SW 1271 (cell line): ENCODE measurements at places on chromosomes 2 and 18.

- no peak for DNase-seq
These were observed 903.7 kb downstream of the TDRD15 start for GRCh38 chr2:22027345-22028005.

GRCh38 chr18:49168281-49168985, 217.7 kb upstream of the SMAD7 start:
- DNase-seq, result no peak

DNA sequence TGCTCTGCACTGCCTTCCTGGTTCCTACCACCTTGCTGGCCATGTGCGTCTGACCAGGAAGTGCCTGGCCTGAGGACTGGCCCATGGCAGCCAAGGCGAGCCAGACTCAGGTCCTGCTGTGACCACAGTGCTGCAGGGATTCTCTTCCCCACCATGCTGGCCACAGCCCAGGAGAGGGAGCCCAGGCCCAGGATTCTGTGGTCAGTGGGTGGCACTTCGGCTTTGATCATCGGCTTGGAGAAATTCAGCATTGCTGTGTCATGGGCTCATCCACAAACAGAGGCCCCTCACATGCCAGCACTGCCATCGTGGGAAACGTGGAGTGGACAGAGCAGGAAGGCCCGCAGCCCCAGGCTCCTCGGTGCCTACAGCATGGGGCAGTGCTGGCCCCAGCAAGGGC, 211.6 kb downstream of the SEPTIN10 start:
- no peak for DNase-seq

- no peak for DNase-seq
These were observed 43.1 kb upstream of the PTH2R start for GRCh38 chr2:208363485-208363884.

DNA sequence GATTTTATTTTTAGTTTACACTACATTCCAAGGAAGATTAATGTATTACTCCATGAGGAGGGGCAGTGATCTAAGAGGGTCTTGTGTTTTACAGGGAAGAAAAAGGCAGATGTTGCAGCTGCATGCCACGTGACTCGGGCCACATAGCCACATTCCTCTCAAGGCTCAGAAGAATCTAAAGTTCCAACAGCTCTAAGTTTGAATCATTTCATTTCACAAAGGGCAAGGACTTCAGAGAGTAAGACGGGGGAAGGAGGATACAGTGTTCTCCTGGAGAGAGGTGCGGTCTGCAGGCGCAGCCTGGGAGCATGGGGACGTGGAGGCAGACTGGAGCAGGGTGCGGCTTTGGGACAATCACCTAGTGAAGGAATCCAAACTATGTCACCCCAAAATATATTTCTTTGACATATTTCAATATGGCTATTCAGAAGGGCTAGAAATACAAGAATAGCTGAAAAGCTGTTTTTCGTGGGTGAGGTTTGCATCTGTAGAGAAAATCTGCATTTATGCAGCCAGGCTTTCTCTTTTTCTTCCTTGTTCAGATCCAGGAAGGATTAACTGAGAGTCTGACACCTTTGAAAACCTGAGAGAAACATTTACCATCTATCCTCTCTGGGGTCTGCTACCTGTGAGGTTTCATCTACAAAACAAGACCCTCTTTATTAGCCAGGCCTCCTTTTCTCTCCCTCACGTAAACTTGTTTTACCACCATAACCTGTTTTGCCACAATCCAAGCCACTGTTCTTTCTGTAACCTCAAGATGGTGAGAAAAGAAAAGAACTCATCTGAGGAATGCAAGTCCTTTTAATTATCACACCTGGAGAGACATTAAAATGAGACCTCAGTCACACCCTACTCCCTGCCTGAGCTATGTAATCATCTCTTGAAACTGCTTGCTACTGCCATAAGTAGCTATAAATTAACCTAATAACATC, 165.1 kb upstream of the NDUFV2 start:
- no peak for DNase-seq

DNA sequence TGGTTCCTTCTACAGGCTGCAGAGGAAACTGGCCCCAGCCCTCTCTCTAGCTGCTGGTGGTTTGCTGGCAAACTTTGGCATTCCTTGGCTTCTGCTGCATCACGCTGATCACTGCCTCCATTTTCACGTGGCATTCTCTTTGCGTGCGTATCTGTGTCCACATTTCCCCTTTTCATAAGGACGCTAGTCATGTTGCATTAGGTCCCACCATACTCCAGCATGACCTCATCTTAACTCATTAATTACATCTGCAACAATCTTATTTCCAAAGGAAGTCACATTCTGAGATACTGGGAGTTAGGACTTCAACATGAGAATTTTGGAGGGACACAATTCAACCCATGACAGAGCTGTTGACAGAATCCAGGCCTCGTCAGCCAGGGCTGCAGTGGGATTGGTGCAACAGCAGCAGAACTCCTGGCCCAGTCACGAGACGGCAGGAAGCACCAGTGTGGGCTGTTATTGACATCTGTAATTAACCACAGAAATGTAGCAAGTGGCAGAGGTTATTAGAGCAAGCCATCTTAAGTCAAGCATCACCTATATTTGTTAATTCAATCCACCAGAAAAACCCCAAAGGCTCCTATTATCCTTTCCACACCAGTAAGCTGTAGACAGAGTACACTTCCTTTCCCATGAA, 132.4 kb downstream of the TMEM163 start:
- no peak for DNase-seq

DNA sequence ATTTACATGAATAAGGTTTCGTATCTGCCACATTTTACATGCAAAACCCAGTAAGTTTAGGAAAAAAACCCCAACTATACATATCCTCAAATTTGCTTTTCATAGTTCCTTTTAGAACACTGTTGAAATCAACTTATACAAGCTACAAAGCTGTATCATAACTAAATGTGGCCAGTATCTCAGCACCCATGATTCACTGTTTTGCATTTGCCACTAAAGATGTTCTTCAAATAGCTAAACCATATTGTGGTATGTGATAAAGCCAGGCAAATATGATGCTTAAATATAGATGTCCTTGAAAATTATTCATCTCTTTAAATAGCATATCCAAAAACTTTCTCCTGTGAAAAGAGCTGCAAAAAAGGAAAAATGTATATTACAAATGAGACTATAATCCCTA, 29.9 kb downstream of the ROCK2 start:
- DNase-seq, result no peak

- no peak for DNase-seq
These were observed 246.7 kb downstream of the BABAM2 start for GRCh38 chr2:28137221-28137620.

DNA sequence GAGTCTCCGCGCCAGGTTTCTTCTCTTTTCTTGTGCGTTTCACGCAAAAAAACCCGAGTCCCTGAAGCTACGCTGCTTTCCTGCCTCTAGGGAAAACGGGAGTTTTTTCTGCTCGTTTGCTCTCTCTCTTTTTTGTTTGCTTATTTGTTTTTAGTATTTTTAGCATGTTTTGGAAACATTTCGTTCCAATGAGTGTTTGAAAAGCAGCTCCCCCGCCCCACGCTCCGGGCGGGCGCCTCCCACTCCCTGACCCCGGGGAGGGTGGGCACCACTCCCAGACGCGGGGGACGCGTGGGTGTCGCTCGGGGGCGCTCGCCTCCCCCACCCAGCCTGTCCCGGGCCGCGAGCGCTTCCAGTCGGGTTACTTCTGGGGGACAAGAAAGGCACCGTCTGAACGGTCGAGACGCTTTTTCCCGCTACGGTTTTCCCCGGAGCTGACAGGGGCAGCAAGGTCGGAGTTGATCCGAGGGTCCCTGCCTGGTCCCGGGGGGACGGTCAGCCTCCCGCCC, 446 bp upstream of the EFHD1 start:
- DNase-seq, result no peak

GRCh38 chr2:218622606-218623365, 15.1 kb downstream of the PLCD4 start:
- DNase-seq, result no peak

DNA sequence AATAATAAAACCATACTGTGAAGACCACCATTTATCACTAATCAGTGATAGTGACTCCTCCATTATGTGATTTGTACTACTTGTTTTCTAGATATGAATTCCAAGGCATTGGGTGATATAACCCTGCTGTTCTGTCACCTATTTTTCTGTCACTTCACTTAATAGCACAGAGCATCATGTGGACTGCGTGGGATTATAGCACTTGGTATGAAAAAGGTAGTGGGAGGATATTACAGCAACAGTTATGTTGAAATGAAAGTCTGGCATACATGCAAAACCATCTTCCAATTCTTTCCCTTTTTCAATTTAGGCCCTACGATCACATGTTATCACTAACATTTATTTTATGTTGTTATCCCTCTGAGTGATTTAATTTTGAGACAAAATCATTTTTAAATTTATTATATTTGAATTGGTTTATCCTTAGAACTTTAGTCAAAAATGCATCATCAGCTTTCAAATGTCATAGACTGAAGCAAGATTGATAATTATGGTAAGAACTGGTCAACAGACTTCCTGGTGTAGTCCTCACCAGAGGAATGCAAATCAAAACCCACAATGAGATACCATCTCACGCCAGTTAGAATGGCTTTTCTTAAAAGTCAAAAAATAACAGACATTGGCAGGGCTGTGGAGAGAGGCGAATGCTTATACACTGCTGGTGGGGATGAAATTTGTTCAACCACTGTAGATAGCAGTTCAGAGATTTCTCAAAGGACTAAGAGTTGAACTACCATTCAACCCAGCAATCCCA, 242.6 kb downstream of the IKZF2 start:
- no peak for DNase-seq

- DNase-seq, result no peak
These were observed 124.0 kb downstream of the PRELID3A start for GRCh38 chr18:12531749-12532148.
